ENCODE measurements at places on chromosomes 12 and 14.

DNA sequence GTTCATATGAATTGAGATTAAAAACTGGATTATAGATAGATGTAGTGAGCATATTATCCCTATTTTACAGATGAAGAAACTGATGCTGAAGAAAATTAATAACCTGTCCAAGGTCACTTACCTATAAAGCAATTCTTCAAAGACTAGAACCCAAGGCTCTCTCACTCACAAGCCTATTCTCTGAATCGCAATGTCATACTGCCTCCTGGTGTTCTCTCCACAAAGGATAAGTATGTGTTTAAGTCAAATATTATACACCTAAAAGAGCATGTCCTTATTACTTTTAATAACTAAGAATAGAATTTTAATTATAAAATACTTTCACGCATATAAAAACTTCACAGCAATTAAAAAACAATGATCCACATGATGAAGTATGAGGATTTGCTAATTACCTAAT is 721.3 kb upstream of the USP15 start:
- no peak for DNase-seq

DNA sequence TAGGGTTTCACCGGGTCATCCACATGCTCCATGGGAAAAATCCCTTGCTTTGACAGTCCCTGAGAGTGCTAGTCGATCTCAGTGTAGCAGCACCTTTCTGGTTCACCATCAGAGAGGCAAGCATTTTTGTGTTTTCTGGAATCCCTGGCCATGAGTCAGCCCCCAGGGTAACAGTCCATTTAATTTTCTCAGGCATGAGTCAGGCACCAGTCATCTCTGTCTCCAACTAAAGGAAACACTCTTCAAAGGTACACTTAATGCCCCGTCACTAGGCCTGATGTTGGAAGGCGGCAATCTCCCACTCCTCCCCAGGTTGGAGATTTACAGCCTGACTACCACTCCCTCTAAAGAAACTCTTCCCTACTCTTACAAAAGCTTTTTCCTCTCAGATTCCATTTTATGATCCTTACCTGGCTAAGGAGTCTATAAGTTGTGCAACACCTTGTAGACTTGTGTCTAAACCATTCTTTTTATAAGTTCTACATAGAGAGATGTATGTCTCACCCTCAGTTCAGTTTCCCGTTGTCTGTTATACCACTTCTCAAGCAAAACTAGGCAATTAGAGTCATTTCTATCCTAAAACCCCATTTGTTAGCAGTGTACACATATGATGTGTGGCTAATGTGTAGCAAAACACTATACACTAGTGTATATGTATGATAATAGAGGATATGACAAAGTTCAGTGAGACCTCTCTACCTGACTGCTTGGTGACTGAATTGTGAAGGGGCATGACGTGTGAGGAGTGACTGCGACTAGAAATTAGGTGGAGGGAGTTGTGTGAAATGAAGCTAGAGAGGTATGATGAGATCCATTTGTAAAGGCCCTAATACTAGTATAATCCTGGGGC is 24.6 kb downstream of the TMEM19 start:
- peak; percentile 91 for DNase-seq

GRCh38 chr12:56687223-56688128 is 608 bp downstream of the PTGES3 start:
- peak; percentile 22 for DNase-seq

- no peak for DNase-seq
Observed at GRCh38 chr12:75162845-75163244, 46.8 kb downstream of the KCNC2 start.

DNA sequence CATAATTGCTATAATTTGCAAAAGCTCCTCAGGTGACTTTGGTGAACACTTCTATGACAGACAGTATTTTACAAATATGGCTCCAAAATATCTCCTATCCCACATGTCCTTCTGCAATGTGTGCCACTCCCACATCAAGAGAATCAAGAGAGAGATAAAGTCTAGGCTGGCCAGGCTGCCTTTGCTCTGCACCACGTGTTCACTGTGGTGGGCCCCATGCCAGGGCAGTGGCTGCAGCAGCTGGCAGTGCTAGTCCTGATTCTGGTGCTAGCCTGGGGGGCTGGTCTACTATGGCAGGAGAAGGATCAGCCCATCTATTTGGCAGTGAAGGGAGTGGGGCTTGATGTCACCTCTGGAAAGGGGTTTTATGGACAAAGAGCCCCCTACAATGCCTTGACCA is 86.3 kb downstream of the DRAM1 start:
- no peak for DNase-seq

- DNase-seq, result no peak
Observed at GRCh38 chr14:52690983-52691760, 4.2 kb downstream of the ERO1A start.

DNA sequence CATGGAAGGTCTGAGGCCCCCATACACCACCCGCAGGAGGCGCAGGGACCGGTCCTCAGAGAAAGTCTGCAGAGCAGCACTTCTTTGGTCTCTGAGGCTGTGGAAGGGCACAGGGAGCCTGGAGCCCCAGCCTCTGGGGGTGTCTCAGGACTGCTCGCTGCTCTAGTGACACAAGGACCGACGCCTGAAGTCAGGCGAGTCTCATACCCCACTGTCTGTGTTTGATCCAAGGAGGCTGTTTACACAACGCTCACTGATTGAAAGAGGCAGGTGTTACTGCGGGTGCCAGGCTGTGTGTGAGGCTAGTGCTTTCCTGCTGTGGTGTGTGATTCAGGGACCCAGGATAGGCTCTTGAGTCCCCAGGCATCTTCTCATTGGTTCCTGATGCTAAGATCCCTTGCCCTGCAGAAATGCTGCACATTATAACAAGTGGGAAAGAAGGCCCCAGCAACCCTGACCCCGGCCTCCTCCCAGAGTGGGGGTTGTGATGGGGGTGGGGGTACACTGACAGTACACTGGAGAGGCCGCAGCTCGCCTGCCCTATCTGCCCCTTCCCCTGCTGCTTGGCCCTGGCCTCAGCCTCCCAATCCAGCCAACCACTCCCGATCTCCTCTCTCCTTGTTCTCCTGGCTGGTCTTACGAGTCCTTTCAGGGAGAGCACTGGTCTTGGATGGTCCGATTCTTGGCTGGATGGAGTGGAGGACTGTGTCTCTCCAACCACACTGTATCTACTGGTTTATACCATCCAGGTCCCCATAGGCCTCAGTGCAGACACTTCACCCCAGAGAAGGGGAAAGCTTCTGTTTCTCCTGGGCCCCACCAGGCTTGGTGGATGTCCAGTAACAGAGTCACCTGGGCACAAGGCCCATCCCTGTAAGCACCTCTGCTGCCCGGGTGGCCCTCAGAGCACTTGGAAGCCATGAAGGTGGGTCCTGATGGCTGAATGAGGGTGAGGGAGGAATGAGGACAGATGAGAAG is 6.6 kb downstream of the CACNA2D4 start:
- DNase-seq, result no peak

DNA sequence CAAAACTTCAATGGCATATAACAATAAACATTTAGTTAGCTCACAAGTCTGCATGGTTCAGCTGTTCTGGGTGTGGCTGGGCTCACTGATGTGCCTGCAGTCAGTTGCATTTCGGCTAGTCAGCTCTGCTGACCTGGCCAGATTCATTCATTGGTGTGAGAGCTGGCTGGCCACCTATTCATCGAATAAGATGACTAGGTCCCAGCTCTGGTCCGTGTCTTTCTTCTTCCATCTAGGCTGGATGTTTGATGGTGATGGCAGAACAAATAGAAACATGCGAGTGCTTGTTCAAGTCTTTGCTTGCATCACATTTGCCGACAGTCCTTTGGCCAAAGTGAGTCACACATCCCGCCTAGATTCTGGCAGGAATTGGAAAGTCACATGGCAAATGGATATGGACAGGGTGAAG is 203.3 kb upstream of the CRY1 start:
- DNase-seq, result no peak

- DNase-seq, result no peak
Observed at GRCh38 chr14:29350496-29350895, 577.2 kb downstream of the PRKD1 start.

DNA sequence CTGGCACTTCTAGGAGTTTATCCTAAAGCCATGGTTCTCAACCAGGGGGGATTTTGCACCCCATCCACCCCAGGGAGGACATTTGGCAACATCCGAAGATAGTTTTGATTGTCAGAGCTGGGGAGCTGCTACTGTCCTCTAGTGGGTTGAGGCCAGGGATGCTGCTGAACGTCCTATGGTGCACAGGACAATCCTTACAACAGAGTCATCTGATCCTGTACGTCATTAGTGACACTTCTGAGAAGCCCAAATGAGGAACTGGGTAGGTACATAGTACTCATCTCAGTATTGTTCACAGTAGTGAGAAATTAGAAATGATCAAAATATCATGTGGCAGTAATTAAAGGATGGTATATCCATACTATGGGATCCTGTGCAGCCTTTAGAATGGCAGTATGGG is 185.1 kb downstream of the CHST11 start:
- no peak for DNase-seq

GRCh38 chr14:91870001-91870400 is 2.7 kb upstream of the TC2N start:
- no peak for DNase-seq

DNA sequence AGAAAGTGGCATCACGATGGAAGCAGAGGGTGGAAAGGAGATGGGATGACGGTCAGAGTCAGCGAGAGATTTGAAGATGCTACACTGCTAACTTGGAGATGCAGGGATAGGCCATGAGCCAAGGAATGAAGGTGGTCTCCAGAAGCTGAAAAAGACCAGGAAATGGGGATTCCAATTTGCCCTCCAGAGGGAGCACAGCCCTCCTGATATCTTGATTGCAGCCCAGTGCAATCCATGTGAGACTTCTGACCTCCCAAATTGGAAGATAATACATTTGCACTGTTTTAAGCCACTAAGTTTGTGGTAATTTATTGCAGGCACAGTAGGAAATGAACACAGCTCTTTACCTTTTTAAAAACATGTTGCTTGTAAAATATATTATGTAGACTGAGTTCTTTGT is 549.5 kb downstream of the VRK1 start:
- DNase-seq, result no peak

DNA sequence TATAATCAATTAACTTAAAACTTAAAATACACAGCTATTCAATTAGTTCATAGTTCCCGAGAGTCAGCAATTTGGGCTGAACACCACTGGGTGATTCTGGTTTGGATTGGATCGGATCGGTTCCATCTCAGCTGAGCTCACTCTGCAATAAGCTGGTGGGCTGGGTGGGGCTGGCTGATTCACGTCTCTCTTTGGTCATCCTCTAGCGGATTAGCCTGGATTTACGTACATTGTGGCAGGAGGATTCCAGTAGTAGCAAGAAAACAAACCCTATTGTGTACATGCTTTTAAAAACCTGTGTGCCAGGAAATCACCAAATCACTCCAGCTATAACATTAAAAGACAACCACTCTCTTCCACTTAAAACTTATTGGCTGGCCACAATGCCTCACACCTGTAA is 3.2 kb upstream of the CLEC4C start:
- DNase-seq, result no peak

GRCh38 chr12:89494411-89495231 is 30.0 kb downstream of the GALNT4 start:
- DNase-seq, result peak; percentile 51

- DNase-seq, result peak; percentile 68
Observed at GRCh38 chr12:65740873-65741600, 83.2 kb upstream of the HMGA2 start.

- no peak for DNase-seq
Observed at GRCh38 chr12:108455706-108456105, 59.4 kb upstream of the FICD start.

DNA sequence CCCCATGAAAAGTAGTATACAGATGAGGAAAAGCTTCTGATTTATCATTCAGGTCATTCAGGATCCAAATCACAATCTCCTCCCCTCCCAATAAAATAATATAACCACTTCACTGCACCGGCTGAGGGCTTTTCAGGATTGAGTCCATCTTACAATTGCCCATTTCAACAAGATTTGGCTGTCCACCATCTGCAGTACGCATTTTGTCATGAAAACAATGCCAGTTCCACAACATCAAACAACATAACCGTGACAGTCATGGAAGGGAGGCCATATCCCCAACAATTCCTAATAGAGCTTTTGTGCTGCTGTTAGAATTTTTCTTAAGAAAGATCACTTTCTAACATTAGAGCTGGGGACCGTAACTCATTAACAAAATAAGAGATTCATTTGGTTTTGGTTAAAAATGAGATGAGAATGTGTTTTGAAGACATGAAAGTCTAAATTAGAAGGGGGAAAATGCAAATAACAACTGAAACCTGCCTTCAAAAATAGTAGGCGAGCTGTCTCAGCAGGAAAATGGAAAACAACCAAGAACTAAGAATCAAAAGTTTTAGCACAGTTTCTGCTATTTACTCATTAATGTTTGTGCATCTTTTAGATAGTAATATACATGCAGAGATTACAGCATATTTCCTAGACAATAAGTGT is 38.3 kb upstream of the TMTC2 start:
- DNase-seq, result no peak

DNA sequence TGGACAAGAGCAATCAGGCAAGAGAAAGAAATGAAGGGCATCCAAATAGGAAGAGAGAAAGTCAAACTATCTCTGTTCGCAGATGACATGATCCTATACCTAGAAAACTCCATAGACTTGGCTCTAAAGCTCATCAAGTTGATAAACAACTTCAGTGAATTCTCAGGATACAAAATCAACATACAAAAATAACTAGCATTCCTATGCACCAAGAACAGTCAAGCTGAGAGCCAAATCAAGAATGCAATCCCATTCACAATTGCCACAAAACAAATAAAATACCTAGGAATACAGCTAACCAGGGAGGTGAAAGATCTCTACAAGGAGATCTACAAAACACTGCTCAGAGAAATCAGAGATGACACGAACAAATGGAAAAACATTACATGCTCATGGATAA is 417.5 kb upstream of the ATP2B1 start:
- DNase-seq, result no peak

GRCh38 chr14:85471744-85472143 is 58.2 kb upstream of the FLRT2 start:
- peak; percentile 97 for DNase-seq

GRCh38 chr12:67826148-67826547 is 163.1 kb upstream of the IFNG-AS1 start:
- DNase-seq, result no peak

- DNase-seq, result no peak
Observed at GRCh38 chr14:96309896-96310330, 53.2 kb downstream of the ATG2B start.

DNA sequence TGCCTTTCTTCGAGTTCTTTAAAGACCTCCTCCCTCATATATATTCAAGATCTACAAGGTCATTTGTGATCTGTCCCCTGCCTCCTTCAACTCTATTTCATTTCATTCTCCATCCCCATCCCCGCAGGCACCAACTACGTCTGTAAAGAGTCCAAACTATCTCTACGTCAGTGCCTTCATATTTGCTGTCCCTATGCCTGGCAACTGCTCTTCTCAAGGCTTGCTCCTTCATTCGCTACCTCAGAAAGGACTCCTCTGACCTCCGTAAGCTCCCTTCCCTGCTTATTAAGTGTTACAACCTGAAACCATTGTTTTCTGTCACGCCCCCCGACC is 650 bp downstream of the LLPH start:
- DNase-seq, result no peak

DNA sequence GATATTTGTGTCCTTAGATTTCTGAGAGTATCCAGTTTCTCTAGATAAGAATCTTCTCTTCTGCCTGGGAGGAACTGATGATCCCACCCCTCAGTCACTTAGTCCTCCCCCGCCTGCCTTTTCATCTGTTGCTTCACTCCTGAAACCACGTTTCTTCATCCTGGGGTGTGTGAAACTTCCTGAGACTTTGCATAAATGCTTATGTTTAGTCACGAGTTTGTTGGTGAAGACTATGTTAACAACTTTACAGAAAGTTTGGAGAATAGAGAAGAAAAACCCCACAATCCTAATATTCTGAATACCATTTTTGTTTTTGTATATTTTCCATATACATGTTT is 33.2 kb downstream of the MARK3 start:
- DNase-seq, result peak; percentile 64

GRCh38 chr12:59404109-59404650 is 191.6 kb upstream of the SLC16A7 start:
- DNase-seq, result no peak
